ENCODE measurements at places on chromosomes 1 and 21.

- DNase-seq: no peak
Measured at GRCh38 chr1:152645146-152645545, 18.0 kb upstream of the LCE2D start.

- no peak for DNase-seq
Measured at GRCh38 chr1:29183287-29183686, 1.6 kb upstream of the SRSF4 start.

- DNase-seq: peak; percentile 79
Measured at GRCh38 chr1:108049178-108049819, 84.3 kb upstream of the VAV3 start.

GRCh38 chr1:72830606-72831390 lies 548.5 kb upstream of the NEGR1 start:
- DNase-seq: no peak

GRCh38 chr1:201570886-201571624 lies 32.1 kb downstream of the NAV1 start:
- DNase-seq: no peak

GRCh38 chr21:38178653-38179470 lies 77.9 kb upstream of the KCNJ15 start:
- DNase-seq: no peak
